ENCODE measurements at places on chromosomes 6 and 20.
A peak's percentile ranks its signal among the peaks of the same experiment; 100 is the strongest.

DNA sequence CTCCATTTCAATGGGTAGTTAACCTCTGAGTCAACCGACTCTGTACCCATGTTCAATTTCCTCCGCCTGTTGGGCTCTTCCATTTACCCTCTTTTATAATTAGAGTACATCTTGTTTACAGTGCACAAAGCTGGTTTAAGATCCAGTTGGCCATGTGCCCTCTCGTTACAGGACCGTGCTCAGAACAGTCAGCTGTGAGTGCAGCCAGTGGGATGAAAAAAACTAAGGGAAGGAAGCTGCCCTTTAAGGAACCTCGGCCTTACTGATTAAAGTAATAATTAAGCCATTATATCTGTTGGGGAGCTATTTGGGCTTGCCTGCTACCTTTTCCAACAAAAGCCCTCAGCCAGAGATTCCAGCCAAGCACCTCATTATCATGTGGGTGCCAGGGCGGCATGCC lies 68.8 kb downstream of the TMEM170B start:
- no peak for DNase-seq

DNA sequence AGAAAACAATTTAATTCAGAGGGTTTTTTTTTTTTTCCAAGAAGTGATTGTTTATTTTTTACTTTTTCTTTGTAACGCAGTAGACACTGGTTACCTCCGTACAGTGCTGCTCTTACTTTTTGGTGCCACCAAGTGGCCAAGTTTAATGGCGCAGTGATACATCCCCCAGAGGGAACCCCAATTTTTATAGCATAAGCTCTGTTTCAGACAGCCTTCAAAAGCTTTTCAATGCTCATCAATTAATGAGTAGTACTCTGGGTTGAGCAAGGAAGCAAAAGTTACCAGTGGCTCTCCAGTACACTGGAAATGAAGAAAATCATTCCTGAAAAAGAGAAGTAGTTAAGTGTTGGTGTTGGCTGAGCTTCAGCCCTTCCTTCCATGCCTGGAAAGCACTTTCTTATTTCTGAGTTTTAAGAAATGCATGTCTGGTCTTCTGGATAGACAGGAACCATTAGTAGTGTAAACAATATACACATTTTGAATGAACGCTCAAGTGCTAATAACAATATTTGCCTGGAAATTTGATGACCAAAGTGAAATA lies 129.1 kb upstream of the SMLR1 start:
- peak; percentile 55 for DNase-seq

GRCh38 chr6:104381907-104382306 lies 477.8 kb downstream of the HACE1 start:
- DNase-seq, result no peak

DNA sequence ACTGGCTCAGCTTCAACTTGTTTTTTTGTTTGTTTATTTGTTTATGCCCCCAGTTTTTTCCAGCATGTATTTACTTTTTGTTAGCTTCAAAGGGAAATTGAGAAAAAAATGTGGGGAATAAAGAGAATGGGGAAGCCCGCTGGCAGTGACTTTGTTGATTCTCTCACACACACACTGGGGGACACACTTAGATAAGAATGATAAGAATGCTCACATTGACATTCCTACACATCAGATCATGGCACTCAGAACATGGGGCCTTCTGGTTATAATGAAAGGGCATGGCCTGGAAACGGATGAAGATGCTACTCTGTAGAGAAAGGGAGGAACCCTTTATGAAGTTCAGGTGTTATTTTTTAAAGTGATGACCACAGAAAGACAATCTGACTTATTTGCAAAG lies 15.6 kb upstream of the DAAM2 start:
- DNase-seq, result no peak

GRCh38 chr6:2688401-2689064 lies 62.2 kb downstream of the MYLK4 start:
- peak; percentile 66 for DNase-seq

GRCh38 chr6:15399641-15400470 lies 154.0 kb downstream of the JARID2 start:
- peak; percentile 72 for DNase-seq

DNA sequence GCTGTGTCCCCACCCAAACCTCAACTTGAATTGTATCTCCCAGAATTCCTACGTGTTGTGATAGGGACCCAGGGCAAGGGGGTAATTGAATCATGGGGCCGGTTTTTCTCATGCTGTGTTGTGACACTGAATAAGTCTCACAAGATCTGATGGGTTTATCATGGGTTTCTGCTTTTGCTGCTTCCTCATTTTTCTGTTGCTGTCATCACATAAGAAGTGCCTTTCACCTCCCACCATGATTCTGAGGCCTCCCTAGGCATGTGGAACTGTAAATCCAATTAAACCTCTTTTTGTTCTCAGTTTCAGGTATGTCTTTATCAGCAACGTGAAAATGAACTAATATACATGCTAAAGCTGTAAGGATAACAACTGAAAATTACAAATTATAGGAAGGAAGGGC lies 88.3 kb downstream of the CDYL start:
- DNase-seq, result no peak

DNA sequence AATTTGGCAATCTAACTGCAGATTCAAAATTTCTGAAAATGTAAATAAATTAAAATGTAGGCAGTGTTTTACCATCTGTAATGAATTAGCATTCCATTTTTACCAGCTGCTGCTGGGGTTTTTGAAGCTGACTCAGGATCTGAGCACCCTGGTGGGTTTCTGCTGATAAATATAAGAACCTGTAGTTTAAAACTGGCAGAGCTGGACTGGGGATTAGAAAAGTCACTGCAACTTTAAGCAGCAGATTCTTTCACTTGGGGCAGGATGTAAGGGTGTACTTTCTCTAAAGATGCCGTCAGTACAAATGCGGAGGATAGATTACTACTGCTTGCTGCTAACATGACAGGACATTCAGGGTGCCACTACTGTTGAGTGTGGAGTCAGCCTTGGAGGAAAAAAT lies 341.8 kb downstream of the CDKAL1 start:
- DNase-seq, result no peak
